ENCODE measurements at places on chromosomes 2 and 18.

DNA sequence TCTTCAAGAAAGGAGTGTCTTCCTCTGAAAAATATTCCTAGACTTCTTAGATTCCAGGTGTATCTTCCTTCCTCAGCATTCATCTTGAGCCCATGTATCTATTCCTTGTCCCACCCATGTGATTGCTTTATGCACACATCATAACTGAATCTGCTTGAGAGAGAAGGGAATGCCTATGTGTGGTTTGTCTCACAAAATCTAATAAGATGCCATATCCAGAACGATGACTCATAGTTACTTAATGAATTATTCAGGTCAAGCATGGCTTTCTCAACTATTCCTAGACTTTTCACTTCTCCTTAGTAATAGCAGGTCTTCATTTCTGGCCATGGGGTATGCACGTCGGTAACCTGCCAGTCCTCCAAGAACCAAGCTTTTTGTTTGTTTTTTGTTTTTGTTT, 121.8 kb downstream of the SETBP1 start:
- DNase-seq, result no peak

DNA sequence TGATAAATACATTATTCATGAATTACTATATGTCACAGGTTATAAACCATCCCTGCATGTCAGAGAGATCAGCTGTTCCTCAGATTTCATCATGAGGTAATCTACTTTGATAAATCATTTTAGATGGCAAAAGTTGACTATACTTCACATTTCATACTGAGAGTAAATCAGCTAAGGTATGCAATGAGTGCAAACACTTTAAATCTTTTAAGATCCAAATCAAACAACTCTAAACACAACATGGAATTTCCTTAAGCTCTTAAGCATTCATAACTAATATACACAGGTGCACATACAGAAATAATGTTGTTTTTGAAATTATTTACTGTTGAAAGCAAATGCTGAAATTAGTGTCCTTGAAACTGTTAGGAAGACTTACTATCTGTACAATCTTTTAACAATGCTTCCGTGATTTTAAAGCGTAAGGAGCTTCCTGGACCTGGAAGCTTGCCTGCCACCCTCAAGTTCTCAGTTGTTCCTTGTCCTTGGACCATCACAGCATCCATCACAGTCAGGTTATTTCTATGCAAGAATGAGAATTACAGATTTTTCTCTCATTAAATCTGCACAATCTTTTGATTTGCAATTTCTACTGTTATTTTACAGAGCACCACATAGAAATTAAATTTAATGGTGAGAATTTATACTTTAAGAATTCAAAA, 83.2 kb downstream of the ZAP70 start:
- DNase-seq, result no peak

DNA sequence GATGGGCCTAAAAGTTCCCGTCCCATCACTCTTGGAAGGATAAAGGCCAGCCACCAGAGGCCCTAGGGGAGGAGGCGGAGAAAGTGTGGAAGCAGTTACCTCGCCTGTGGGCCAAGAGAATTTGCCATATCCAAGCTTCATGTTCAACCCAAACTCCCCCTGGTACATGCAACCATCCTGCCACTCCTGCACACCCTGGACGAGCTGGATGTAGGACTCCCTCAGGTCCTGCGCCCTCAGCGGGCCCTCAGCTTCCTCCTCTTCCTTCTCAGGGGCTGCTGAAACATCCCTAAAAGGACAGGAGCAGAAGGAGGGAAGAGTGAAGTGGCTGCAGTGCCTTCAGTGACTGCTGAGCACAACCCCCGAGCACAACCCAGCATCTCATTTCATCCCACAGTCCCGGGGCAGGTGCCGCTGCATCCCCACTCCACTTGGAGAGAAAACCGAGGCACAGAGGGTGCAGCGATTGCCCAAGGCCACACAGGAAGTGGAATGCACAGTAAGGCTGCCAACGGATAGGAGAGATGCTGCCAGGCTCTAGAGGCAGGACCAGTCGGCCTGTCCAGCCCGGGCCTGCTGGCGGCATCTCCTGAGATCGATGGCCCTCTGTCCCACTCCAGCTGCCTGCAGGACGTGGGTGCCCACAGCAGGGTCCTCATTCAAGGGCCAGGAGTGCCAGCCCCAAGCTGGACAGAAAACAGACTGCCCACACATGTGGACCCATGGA, 2.9 kb downstream of the ANKMY1 start:
- no peak for DNase-seq

- DNase-seq, result no peak
These were observed 79.7 kb downstream of the GREB1L start for GRCh38 chr18:21321711-21322110.

GRCh38 chr2:15074751-15075700, 442.5 kb downstream of the LRATD1 start:
- DNase-seq, result no peak

GRCh38 chr2:24410976-24411375, 50.6 kb upstream of the ITSN2 start:
- DNase-seq, result no peak

DNA sequence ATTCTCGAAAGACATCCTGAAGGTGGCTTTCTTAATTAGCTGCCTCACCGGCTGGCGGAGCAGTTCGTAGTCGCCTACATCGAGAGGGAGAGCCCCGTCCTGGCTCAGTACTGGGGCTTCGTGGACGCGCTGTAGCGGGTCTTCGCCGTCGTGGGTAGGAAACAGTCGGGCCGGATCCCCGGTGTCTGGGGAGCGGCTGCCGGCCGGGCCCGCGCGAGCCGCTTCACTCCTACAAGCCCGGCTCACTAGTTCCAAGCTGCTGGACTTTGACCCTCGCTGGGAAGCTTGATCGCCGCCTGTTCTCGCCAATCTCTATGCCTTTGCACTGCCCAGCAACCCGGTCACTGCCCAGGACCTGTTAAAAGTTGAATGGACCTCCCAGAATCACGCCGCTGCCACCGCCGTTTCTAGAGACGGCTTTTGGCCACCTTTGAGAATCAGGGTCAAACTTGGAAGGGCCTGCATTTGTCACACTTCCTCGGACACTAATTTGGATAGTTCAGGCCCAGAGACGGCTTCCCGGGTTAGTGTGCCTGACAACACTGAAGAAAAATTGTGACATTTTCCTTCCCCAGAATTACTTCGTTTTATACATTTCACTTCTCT, 41.4 kb upstream of the AKAIN1 start:
- DNase-seq, result peak; percentile 45

DNA sequence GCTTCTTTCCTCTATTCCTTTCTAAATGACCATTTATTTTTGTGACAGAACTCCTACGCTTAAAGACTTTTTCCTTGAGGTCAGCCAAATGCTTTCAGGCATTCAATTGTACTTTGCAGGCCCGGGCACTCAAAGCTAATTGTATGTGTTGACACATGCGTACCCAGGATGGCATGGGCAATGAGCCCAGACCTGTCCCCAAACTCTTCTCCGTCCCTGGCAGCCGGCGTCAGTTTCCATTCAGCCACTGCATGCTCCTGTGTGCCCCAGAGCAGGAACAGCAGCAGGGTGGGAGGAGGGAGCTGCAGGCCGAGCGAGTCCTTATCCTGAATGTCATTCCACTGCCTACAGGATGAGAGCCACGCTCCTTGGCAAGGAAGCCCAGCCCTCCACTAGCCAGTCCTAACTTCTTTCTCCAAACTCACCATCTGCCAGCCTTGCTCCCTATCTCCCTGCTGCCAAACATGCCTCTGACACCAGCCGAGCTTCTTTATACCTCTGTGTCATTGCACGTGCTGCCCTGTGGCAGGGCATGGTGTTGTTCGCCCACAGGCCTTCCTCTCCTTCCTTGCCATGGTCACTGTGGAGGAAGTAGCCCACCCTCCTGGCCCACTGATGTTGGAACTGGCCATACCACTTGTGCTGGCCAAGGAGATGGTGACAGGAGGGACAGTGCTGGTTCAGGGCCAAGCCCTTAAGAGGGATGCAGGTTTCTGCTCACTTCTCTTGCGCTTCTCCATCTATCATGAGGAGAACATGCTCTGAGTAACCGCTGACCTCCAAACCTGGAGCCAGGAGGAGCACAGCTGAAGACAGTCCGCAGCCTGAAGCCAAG, 116.9 kb upstream of the FHL2 start:
- no peak for DNase-seq

DNA sequence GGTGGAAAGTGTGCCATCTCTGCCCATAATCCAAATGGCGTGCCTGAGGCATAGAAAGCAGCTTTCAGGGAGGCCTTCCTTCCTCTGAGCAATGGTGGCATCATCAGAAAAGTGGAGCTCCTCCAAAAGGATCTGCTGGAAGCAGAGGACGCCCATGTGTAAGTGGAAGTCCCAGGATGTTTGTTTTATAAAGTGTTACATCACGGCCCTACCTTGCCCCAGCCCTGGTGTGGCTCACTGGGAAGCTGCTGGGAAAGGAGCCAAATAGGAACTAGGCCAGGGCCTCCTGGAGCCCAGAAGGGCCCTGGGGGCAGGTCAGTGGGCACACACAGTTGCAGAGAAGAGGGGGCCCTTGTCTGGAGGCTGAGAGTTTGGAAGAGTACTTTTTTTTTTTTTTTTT, 4.2 kb upstream of the ODC1 start:
- no peak for DNase-seq

GRCh38 chr2:159030674-159031380, 62.4 kb downstream of the TANC1 start:
- no peak for DNase-seq

- no peak for DNase-seq
These were observed 198.6 kb downstream of the RNF152 start for GRCh38 chr18:61694236-61694635.
